ENCODE measurements at places on chromosomes 2 and 18.

DNA sequence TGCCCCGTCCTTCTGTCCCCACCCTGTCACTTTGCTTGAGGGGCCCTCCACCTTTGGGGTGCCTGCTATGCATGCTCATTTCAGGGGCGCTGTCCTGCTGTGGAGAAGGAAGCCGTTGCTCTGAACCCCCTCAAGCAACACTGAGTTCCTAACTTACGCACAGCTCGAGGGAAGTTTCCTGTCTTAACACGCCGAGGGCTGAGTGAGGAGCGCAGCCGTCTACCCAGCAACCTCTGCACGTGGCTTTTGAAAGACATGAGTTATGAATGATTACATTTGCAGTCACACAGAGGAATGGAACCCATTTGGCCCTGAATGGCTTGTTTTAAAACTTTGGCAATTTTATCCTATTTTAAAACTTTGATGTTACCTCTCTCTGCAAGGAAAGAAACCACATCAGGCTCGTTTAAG, 14.0 kb downstream of the RAMP1 start:
- DNase-seq, result no peak

- DNase-seq, result no peak
Observed at GRCh38 chr2:177291701-177292100, 27.2 kb upstream of the NFE2L2 start.

DNA sequence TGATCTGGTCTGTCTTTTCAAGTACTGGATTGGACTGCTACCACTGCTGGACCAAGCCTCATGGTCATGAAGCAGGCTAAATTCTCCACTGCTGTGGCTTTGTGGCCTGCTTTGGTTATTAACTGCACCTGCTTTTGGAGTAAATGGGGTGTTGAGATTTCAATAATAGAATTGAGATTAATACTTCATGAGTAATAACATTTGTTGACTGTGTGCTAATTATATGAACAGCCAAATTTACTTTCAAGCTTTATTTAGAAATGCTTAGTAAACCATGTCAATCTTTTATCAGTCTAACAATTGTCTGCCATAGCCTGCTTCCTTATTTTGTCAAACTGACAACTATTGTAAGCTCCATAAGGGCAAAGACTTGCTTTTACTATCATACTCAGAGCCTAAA, 27.4 kb upstream of the MTIF2 start:
- DNase-seq, result no peak

DNA sequence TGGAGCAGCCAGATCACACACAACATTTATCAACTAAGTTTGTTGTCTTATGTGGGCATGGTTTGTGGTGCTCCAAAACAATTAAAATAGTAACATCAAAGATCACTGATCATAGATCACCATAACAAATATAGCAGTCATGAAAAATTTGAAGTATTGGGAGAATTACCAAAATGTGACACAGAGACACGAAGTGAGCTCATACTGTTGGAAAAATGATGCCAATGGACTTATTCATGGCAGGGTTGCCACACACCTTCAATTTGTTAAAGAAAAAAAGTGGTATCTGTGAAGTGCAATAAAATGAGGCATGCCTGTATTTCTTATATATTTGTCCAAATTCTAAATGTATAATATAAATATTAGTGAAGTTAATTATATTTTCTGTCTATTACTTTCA, 42.9 kb upstream of the CABYR start:
- no peak for DNase-seq

- DNase-seq, result no peak
Observed at GRCh38 chr2:134276381-134277172, 22.7 kb downstream of the MGAT5 start.

DNA sequence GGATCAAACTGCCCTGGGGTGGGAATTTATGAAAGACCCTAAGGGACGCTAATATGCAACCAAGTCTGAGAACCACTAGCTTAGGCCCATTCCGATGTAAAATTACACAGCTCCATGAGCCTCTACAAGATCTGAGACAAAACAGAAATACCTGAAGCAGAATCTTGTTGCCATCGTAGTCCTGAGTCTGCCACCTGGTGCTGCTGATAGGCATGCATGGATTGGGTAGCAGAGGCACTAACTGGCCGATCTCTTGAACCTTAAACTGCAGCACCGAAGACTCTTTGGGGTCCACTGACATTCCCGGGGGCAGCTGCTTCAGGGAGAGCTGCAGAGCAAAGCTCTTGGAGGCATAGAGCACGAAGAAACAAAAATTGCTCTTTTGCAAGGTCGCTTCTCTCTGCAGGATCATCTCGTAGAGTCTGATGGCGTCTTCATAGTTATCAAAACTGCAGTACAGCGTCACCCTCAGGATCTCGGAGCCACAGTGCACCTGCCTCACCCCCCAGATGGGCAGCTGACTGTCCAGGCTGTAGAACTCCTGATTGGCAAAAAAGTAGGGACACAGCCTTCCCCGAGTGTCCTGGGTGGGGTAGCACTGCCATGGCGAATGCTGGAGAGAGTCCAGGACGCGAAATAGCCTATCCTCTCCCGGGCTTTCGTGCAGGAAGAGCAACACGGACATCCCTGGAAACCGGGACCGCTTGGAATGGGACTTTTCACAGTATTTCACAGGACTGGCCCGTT, 848 bp downstream of the FAM124B start:
- no peak for DNase-seq

DNA sequence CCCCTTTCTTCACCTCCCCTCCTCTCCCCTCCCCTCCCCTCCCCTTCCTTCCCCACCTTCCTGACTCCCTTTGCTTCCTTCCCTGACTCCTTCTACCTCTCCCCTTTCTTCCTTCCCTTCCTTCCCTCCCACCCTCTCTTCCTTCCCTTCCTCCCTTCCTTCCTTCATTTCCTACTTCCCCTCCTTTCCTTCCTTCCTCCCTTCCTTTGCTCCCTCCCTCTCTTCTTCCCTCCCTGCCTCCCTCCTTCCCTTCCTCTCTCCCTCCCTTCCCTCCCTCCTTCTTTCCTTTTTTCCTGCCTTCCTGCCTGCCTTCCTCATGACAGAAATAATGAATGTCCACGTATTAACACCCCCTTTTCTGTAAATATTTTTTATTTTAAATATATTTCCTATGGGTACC, 260.2 kb downstream of the ZNF407 start:
- no peak for DNase-seq

DNA sequence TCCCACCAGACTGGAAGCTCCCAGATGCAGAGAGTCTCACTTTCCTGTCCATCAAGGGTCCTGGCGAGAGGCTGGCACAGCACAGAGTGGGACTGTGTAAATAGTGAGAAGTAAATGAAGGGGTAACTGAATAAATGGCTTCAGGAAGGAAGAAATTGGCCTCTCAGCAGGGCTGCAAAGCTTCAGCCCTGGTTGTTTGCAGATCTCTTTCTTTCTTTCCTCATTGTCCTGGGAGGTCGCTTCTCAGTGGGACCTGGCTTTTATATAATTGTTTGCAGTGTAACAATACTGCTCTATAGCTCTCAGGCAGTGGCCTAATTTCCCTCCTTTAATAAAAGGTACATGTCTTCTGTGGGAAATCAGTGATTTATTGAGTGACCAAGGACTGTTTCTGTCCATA, 74.9 kb upstream of the GPR45 start:
- DNase-seq, result no peak

DNA sequence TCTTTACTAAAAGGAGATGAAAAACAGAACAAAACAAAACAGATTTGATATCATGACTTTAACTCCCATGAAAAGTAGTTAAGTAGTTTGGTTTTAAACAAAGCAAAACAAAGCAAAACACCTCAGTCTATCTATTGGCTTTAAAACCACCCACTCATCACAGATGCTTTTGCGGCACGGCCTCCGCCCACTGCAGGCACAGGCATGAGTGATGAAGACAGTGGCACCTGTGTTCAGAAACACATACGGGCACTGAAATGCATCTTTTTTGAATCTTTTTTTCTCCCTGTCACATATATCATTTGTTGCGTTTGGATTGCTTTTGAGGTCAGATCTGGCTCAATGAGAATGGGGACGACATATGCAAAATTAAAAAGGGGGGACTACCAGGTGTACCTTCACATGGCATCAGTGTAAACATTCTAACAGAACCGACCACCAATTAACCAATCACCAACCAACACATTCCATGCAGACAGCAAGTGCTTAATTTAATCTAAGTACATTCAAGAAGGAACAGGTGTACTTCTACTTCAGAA, 147.4 kb upstream of the REV1 start:
- DNase-seq, result no peak

- no peak for DNase-seq
Observed at GRCh38 chr2:174972924-174973323, 32.3 kb downstream of the CHN1 start.

DNA sequence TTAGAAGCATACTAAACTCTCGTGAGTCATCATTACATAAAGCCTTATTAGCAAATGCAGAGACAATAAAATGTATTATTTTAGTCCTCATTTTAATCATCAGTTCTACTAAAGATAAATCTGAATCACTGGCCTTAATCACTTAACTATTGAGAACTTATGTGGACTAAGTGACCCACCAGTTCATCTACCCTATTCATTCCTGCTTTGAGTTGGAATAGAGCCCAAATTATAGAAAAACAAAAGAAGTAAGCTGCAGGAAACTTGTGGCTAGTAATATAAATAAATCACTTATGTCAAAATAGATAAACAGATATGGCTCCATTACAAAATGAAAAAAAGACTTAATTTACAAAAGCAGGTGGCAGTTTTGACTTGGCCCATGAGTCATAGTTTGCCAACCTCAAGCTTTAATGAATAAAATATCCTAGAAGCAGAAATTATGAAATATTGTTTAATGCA, 851.8 kb upstream of the CRIM1 start:
- no peak for DNase-seq

DNA sequence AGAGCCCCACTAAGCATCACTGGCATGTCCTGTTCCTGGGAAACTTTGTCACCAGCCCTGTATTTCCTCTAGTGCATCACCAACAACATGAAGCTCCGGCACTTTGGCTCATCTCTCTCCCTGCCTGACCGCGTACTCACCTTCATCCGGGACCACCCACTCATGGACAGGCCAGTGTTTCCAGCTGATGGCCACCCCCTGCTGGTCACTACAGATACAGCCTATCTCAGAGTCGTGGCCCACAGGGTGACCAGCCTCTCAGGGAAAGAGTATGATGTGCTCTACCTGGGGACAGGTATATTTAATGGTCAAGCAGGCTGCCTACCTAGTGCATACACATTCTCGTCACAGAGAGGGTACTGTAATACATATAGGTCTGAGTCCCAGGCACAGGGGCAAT, 21.0 kb downstream of the SEMA4F start:
- DNase-seq, result no peak

GRCh38 chr2:53445383-53446070, 322.1 kb upstream of the CHAC2 start:
- no peak for DNase-seq

DNA sequence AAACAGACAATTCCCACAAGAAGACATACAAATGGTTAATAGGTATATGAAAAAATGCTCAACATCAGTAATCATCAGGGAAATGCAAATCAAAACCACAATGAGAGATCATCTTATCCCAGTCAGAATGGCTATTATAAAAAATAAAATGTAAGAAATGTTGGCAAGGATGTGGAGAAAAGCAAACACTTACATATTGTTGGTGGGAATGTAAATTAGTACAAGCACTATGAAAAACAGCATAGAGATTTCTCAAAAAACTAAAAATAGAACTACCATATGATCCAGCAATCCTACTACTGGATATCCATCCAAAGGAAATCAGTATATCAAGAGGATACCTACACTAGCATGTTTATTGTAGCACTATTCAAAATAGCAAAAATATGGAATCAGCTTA, 186.6 kb downstream of the NOL4 start:
- no peak for DNase-seq

DNA sequence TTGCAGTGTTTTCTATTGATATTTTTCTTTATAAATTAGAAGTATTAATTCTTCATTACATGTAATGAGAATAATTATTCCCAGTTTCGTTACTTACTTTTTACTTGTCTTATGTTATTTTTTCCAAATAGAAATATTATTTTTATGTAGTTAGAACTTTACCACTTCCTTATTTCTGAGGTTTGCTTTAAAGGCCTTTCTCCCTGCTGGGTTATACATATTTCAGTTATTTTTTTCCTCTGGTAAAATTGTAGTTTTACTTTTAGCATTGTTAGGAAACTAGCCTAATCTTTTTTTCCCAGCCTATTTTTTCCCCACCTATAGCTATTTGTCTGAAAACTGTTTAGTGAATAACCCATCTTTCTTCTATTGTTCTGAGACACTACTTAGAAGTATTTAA, 17.1 kb downstream of the RNF144A start:
- no peak for DNase-seq

DNA sequence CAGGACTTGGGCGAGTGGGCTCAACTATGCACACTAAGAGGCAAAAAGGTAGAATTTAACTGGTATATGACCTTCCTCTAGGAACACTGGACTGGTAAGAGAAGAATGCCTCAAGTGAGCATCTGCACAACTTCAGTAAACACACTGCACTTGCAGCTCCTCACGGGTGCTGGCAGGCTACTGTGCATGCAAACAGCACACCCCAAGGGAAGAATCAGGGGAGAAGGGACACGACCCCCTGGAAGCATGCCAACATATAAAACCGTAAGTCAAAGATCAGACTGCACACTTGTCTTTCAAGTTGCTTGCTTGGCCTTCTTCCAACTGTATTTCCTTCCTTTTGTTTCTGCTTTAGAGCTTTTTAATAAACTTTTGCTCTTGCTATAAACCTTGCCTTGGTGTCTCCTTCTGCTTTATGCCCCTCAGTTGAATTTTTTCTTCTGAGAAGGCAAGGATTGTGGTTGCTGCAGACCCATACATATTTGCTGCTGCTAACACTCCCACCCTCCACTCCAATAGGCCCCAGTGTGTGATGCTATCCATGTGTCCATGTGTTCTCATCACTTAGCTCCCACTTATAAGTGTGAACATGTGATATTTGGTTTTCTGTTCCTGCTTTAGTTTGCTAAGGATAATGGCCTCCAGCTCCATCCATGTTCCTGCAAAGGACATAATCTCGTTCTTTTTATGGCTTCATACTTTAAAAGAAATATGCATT, 263.7 kb upstream of the SPOPL start:
- DNase-seq, result no peak

GRCh38 chr18:62632788-62633455, 82.4 kb upstream of the PHLPP1 start:
- DNase-seq, result no peak

GRCh38 chr2:99918389-99918788, 224.0 kb downstream of the AFF3 start:
- DNase-seq, result no peak
